ENCODE measurements at places on chromosomes 2 and 18. TPM values are rescaled to one million over a fixed set of nuclear protein-coding genes. Genes with fewer than 3 reads are reported as not detected.

NPC1 gene
- 62.7 TPM for total RNA-seq

REG3A gene
- total RNA-seq = 834 TPM

GAREM1 gene
- total RNA-seq = 29.3 TPM

BMP10 gene
- not detected for total RNA-seq

SCN7A gene
- total RNA-seq = 3.0 TPM

CRYGD gene
- total RNA-seq = not detected

COL4A3 gene
- 13.4 TPM for total RNA-seq

TGIF1 gene
- 33.6 TPM for total RNA-seq

CKAP2L gene
- 0.54 TPM for total RNA-seq

ECEL1 gene
- not detected for total RNA-seq

MDH1B gene
- total RNA-seq = 1.1 TPM

ALPP gene
- not detected for total RNA-seq

CFAP53 gene
- 0.80 TPM for total RNA-seq

CYTIP gene
- 20.2 TPM for total RNA-seq

DAW1 gene
- not detected for total RNA-seq

All from Peyer's patch (tissue), 4 donors.